T-helper 9 cell (primary cell): ENCODE measurements at places on chromosomes 3 and 15.

- DNase-seq, result no peak
Observed at GRCh38 chr3:152192050-152192449, 76.7 kb upstream of the MBNL1 start.

DNA sequence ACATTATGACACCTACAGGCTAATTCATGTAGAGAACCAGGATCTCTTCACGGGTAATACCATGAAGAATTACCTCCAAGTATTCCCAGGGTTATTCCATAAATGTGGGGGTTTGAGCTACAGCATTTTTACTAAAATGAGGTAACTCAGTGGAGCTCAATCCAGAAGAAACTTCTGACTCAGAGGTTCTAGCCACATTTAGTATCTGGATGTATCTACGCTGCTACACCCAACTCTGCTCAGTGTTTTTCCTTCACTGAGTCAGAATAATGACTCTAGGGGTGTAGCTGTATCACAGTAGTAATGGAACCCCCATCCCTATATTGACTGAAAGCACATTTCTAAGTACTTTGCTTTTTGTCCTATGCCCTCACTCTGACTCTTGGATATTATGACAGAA, 52.4 kb downstream of the COPS2 start:
- DNase-seq, result no peak

DNA sequence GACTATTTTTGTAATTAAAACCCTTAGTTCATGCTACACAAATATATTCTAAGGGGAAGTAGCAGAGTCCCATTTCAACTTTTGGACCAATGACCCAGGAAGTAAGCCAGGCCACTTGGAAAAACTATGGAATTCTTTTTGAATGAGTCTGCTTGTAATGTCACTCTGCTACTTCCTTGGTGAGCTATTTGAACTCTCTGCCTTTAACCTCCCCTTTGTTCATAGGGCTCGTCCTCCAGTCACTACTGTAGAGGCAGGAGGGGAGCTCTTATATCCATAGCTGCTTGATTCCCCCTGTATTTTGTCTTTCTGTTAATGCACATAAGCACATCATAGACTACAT, 119.6 kb downstream of the UACA start:
- DNase-seq, result no peak

- no peak for DNase-seq
Observed at GRCh38 chr3:179726075-179726699, 73.3 kb downstream of the USP13 start.

GRCh38 chr3:105402287-105402801, 35.6 kb downstream of the ALCAM start:
- DNase-seq, result no peak

DNA sequence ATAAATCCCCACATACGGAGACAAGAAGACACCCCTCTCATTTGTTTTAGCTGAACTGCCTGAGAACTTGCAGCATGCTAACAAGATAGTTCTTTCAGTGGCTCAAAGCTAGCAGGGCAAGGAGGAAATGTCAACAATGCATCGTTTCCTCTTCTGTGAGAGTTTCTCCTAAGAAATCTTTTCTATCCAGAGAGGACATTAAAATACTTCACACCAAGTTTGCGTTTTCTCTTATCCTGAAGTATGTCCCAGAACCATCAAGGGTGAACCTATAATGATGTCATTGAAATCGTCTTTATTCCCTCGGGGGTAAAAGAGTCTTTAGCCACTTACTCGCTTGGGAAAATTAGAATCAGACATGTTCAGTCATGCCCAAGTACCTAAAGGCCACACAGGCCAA, 541.7 kb upstream of the MDFIC2 start:
- DNase-seq, result no peak

DNA sequence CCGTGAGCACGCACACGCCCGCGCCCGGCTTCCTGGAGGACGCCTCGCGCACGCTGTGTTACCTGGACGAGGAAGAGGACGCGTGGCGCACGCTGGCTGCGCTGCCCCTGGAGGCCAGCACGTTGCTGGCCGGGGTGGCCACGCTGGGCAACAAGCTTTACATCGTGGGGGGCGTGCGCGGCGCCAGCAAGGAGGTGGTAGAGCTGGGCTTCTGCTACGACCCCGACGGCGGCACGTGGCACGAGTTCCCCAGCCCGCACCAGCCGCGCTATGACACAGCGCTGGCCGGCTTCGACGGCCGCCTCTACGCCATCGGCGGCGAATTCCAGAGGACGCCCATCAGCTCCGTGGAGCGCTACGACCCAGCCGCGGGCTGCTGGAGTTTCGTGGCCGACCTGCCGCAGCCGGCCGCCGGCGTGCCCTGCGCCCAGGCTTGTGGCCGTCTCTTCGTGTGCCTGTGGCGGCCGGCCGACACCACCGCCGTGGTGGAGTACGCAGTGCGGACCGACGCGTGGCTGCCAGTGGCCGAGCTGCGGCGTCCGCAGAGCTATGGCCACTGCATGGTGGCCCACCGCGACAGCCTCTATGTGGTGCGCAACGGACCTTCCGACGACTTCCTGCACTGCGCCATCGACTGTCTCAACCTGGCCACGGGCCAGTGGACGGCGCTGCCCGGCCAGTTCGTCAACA, 890 bp downstream of the KBTBD13 start:
- DNase-seq, result no peak

DNA sequence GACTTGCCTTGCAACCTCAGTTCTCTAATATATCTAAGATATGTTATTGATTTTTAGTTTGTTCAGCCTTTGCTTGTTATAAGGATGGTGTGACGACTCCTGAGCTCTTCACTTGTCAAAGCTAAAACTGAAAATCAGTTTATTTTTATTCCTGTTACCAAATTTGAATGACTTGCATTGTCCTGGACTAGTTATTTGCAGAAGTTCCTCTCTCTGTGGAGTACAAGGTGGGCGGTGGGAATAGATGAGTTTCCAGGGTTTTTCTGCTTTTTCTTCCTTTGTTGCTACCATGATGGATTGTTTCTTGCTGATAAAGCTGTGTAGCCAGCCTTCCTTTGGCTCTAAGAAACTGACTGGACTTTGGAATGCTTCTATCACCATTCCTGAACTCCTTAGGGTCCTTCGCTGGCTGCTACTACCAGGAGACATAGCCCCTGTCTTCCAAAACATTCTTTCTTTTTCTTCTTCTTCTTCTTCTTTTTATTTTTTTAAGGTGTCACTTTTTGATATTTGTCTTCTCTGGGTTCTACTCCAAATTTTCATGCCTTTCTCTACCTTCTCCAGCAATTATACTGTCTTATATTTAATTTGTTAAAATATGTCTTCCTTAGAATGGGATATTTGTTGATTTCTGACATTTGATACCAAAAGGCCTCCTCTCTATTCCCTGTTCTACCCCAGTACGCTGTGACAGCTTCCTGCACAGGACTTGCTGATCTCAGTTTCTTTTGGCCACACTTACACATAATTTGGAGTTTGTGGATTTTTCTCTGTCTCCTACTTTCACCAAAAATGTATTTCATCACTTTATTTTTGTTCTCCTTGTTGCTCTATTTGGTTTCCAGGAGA, 145.1 kb upstream of the THRB start:
- DNase-seq, result no peak

GRCh38 chr15:88630798-88631463, 7.9 kb upstream of the ISG20 start:
- DNase-seq, result no peak

DNA sequence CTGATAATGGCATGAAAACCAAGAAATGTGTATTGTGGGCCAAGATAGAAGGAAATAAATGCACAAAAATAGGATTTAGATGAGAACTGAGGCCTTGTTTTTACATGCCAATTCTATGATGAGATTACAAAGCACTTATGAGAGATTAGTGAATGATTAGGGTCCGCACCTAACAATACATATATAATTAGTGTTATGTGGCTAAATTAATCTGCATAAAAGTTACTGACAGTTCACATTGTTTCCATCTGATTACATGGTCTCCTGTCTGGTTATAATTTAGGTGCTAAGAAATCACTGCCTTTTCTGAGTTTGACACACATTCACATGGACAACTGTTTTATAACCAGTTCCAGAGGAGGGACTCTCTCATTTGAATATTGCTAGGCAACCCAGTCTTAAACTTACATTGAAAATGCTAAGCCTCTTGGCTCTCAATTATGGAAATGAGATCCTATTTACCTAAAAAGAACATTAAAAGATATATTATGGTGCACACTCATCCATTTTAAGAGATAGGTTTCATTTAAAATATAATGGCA, 117.0 kb upstream of the ARL6 start:
- DNase-seq, result no peak

GRCh38 chr15:60324706-60325438, 72.9 kb downstream of the ANXA2 start:
- no peak for DNase-seq

GRCh38 chr3:132822266-132822665, 100.1 kb upstream of the NPHP3 start:
- DNase-seq, result no peak

DNA sequence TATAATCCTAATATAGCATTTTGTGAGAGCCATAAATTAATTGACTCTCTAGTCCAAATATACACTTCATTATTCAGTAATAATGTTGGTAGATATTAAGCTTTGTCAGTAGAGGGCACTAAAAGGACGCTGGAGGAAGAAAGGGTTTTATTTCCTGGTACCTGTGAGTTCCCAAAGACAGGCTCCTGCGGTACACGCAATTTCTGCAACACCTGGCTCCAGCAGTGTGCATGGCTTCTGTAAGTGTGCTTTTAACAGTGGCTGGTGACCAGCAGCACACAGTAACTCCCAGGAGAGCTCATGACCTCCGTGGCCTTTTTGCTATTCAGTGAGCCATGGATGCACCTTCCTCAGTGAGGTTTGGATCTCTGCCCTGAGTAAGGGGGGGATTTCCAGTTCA, 338.3 kb upstream of the ZNF385D start:
- no peak for DNase-seq

GRCh38 chr3:126357295-126358037, at the start of gene KLF15:
Gene KLF15 (minus strand): TSS chr3:126357408. CDS start chr3:126352922, 4,486 bp downstream.
- DNase-seq, result peak; percentile 63

GRCh38 chr3:147299656-147300055, 106.7 kb downstream of the ZIC4 start:
- DNase-seq, result no peak

GRCh38 chr3:16024548-16024947, 149.9 kb upstream of the GALNT15 start:
- DNase-seq, result no peak

GRCh38 chr15:60137711-60138396, 133.7 kb downstream of the FOXB1 start:
- no peak for DNase-seq

- DNase-seq, result no peak
Observed at GRCh38 chr3:172289583-172289982, 158.7 kb downstream of the GHSR start.

GRCh38 chr15:73954188-73955145, 28.2 kb downstream of the LOXL1 start:
- DNase-seq, result no peak

- DNase-seq, result no peak
Observed at GRCh38 chr3:141493184-141493583, 6.4 kb downstream of the RASA2 start.

- no peak for DNase-seq
Observed at GRCh38 chr3:180320631-180321030, 281.3 kb upstream of the TTC14 start.

DNA sequence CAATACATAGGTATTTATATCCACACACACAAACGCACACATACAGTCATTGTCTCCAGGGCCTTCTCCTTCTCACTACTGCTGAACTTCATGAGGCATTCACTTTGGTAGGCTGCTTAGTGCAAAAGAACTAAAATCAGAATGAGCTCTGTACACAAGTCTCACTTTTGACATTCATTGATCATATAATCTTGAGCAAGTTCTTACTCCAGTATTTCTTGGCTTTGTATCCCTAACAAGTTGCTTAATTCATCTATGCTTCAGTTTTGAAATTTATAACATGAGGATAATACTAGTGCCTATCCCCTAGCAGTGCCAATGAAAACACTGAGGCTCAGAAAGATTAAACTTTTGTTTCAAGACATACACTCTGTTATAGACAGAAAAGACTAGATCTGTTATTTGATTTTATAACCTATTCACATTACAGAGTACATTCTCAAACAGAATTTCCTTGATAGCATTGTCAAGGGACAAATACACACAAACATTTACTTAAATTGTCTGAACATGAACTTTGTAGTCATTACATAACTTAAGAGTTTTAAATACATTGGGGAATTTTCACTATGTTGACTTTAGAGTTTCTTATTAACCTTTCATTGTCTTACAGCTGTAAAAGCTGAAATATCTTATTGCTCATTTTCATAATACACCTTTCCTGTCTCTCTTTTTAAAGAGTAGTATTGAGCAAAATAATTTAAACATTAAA, 55.0 kb upstream of the SI start:
- no peak for DNase-seq

DNA sequence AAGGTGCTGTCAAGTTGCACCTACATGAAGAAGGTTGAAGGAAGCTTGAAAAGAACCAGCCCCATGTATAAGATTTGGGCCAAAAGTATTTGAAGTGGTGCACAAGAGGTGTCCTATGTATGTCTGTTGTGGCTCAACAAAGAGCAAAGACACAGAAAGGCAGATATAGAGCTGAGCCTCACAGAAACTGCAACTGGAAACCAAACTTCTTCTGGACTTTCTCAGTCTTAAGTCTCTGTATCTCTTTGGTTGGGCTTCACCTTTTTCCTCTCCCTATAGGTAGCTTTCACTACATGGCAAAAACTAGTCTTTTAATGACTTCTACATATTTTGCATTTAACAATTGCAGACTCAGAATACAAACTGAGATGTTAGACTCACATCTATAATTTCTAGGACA, 8.8 kb upstream of the CMC1 start:
- no peak for DNase-seq

DNA sequence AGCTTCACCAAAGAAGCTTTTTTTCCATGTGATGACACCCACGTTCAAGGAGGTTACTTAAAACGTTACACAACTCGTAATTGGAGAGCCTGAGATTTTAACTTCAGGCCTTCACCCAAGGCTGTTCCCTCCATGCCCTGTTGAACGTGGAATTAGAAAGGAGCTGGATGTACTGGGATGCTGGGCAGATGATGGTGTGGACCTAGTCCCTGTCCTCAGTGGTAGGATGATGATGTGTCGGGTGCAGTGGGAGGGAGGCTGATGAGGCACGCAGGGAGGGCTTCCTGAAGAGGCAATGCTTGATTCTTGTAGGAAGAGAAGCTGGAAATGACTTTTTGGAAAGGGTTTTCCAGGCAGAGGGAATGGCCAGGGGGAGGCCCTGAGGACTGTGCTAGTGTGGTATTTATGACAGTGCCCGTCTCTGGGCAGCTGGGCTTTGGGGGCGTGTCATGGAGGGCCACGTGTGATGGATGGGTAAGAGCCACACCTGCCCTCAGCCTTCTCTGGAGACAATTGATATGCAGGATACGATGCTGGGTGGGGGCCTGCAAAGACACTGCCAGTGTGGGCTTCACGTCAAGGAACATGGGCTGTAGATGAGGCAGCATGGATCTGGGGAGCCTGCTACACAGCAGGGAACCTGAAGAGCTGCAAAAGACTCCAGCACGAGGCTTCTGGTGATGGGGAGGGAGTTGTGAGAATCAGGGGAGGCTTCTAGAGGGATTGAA, 15.3 kb downstream of the SYNM start:
- no peak for DNase-seq

DNA sequence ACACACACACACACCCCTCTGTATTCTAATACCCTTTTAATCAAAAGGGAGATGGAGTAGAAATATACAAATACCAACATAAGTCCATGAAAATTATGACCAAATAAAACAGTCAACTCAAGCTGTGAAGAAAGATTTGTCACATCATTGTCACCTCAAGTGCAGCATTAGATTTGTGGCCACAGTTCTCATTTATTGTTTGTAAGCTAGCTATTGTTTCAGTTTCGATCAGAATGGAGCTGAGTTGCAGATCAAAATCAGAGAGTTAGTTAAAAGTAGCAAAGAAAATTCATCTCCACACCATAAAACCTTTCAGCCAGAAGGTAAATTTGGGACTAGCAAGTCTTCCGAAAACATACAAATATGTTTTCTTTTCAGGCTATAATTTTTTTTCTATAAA, 267.7 kb upstream of the LMCD1 start:
- DNase-seq, result no peak
